ENCODE measurements at places on chromosomes 16 and 17.

GRCh38 chr16:88780142-88781062, 4.6 kb downstream of the PIEZO1 start:
- DNase-seq: no peak

DNA sequence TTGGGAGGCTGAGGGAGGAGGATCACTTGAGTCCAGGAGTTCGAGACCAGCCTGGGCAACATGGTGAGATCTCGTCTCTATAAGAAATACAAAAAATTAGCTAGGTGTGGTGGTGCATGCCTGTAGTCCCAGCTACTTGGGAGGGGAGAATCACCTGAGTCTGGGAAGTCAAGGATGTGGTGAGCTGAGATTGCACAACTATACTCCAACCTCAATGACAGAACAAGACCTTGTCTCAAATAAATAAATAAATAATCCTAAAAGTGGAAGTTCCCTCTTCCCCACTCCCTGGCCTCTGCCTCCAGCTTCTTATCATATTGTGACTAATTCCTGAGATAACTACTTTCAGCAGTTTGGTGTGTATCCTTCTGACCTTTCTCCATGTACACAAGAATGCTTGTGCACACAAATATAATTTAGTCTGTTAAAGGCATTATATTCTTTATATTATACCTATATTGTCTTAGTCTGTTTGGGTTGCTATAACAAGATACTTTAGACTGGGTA, 23.5 kb upstream of the DNAJA2 start:
- no peak for DNase-seq

DNA sequence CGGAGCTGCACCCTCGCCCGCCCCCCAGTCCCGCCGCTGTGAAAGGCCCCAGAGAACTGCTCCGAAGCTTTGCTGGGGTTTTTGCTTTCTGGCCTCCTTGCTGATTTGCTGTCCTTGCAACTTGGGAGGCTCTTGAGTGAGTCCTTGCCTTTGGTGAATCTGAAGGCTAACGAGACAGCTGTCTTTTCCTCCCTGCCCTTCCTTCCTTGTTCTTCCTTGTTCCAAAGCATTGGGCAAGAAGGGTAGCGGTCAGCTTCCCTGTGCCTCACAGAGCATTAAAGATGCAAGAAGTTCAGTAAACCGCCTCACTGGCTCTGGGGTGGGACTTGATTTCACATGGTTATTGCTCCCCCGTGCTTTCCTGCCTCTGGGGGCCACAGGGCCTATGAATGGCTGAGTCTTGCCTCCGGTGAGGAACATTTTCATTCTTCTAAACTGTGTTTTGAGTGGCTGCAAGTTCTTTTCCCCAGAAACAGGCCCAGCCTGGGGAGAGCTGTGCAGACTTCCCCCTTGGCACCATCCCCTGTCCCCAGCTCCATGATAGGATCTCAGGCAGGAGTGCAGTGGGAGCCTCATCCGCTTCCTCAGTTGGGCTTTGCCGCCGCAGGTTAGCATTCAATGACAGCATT, 1.4 kb downstream of the YPEL2 start:
- no peak for DNase-seq

DNA sequence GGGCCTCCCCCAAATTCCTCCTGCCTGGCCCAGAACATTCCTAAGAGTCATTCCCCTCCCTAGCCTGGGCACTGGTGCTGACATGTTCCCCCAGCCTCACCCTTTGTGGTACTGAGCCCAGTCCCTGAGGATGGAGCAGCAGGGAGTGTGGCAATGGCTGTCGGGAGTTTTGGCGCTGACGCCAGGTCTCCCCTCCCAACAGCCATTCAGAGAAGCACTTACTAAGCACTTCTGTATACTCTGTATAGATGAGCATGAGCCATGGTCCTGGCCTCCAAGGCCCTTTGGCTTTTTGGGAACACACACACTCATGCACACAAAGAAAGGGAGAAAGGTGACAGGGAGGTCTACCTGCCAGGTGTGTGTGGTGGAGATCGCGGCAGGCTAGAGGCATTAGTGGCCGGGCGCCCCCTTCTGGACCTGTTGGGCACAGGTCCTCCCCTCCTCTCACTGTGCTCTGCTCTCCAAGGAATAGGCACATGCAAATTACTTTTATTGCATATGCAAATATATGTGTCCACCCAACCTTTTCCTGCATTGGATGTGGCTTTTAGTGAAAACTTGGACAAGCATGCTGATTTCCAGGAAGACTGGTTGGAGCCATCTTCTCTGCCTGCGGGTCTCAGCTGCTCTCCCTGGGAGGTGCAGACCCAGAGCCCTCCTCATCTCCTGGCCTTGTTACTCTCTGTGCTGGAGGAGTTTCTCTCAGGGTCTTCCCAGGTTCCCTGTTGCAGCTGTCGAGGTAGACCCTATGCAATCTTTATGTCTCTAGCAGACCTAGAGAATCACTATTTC, 17.4 kb upstream of the C17orf107 start:
- DNase-seq: no peak

GRCh38 chr17:61700252-61700651, 109.2 kb upstream of the NACA2 start:
- no peak for DNase-seq

- no peak for DNase-seq
Observed at GRCh38 chr17:4049546-4049945, 85.3 kb upstream of the ATP2A3 start.

DNA sequence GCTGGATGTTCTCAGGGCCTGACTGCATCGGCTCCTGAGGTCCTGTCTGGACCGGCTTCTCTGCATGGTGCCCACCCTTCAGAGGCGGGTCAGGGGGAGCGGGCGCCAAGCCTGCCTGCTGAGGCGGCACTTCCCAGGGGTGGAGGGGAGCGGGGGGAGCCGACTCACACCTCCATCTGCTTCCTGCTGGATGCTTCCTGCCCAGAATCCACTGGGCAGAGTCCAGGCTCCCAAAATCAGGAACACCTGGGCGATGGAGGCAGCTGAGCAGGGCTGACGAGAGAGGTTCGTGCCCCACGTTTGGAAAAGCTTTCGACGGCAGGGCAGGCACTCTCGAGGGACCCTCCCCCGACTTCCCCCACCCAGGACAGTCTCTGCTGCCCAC, 42.2 kb downstream of the TIMM22 start:
- no peak for DNase-seq

- no peak for DNase-seq
Observed at GRCh38 chr17:81242421-81243332, 3.6 kb downstream of the NDUFAF8 start.

GRCh38 chr16:77090062-77090461, 100.9 kb upstream of the MON1B start:
- no peak for DNase-seq

GRCh38 chr16:78639775-78640174, 540.3 kb downstream of the WWOX start:
- no peak for DNase-seq

DNA sequence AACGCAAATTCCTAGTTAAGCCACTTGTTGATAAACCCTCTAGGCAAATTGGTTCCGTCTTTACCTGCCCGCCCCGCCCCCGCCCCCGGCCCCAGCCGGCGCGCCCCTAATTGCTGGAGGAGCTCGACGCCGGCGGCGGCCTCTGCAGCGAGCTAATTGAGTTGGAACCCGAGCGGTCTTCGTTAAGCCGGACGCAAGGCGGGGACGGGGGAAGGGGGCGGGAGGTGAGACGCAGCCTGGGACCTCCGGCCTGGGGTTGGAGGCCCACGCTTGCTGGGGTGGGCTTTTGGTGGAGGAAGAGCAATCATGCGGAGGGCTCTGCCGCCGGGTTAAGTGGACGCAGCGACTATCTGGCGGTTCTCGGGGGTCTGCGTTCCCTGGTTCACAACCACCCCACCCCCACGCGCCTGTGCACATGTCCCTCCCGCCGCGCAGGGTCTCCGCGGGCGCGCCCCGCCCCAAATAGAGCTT, 12.7 kb upstream of the FOXF1 start:
- DNase-seq: no peak

GRCh38 chr17:78997881-78998280, 11.7 kb downstream of the CANT1 start:
- no peak for DNase-seq

GRCh38 chr17:67422897-67423296, 45.8 kb downstream of the PITPNC1 start:
- DNase-seq: peak; percentile 24
